ENCODE measurements at places on chromosomes 2 and 18.

GRCh38 chr2:121078899-121079298 is 206.1 kb downstream of the TFCP2L1 start:
- no peak overlapping the region for H3K27ac ChIP-seq
- H3K27me3 ChIP-seq: peaks cover 14% of the 10 kb centered on the region
- DNase-seq: no peak
- no peak overlapping the region for H3K4me3 ChIP-seq

DNA sequence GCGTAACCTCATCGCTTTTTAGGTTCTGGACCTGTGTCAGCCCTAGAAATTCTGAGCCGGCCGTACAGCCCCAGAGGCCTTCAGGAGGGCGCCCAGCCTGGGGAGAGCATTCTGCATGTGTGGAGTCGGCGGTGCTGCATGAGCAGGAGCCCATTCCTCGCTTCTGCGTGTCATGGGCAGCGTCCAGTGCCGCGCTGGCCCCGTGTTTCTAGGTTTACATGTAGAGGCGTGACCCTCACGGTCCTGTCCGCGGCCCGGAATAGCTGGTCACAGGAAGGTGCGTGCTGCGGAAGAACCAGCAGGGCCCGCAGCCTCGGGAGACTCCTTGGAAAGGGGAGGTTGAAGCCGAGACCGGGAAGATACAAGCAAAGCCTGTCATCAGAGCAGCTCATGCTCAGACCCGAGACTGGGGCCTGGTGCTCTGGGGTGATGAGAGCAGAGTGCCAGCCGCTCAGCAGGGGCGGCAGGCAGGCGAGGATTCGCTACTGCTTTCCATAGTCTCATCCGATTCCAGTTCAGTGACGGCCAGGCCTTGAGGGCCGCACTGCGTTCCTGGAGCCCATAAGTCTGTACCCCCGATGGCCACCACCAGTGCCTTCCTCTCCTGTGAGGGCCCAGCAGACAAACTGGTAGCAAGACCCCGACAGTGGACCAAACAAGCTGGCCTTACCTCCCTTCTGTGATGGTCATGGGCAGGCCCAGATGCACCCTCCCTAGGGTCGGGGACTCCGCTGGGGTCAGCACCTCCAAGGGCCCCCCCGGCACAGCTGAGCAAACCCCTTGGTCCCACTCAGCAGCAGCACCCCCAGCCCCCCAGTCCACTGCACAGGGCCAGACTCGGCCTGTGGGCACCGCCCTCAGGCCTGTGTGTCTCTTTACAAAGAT is 15.6 kb upstream of the NFATC1 start:
- no peaks in the 10 kb centered on the region for H3K27me3 ChIP-seq
- H3K27ac ChIP-seq: no peak overlapping the region

DNA sequence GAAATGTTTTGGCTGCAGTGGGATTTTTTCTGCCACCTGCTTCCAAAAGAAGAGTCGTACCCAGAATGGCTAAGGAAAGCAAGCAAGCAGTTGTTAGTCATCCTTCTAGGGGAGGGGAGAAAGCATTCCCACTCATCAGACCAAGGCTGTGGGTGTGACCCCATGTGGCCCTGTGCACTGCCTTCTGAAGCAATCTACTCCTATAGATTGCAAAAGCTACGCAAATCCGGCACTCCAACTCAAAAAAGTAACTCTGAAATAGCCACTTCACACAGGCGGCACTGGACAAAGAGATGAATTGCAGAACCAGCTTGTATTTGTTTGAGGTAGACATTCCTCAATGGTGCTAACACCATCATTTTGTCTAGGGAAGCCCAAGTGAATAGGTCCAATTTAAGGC is 44.3 kb downstream of the ST3GAL5 start:
- no peak overlapping the region for H3K4me3 ChIP-seq
- H3K36me3 ChIP-seq: peaks cover 35% of the 10 kb centered on the region
- no peaks in the 10 kb centered on the region for H3K4me1 ChIP-seq

DNA sequence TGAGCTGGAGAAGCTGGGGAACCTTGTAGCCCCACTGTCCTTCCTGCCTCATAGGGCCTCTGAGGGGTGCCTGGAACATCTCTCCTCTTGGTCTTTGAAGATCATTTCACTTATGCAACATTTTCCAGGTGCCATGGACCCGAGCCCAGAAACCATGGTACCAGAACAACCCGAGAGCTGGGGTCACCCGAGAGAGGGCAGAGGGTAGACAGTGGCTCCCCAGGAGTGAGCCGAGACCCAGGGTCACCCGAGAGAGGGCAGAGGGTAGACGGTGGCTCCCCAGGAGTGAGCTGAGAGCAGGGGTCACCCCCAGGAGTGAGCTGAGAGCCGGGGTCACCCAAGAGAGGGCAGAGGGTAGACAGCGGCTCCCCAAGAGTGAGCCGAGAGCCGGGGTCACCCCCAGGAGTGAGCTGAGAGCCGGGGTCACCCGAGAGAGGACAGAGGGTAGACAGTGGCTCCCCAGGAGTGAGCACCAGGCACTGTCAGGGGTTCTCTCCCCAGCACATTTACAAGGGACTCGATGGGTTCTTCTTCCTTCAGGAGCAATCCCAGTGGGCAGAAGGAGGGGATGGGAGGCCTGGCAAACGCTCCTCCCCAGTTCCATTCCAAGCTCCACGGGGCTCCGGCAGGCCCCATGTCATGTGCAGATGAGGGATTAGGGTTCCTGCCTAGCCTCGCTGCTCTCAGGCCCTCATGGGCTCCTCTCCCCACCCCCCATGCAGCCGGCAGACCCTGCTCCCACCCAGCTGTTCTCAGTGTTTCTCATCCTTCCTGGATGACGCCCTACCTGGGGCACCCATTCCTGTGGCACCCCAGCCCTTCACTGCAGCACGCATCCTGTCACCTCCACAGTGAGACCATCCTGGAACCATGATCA is 163.5 kb downstream of the RTP5 start:
- H3K36me3 ChIP-seq: no peaks in the 10 kb centered on the region
- H3K27me3 ChIP-seq: peaks cover 5% of the 10 kb centered on the region
- no peak overlapping the region for H3K4me3 ChIP-seq
- DNase-seq: no peak
